ENCODE measurements at places on chromosomes 7 and 10.
A peak's percentile ranks its signal among the peaks of the same experiment; 100 is the strongest.

- DNase-seq = peak; percentile 30
Observed at GRCh38 chr7:3399858-3400257, 98.8 kb downstream of the SDK1 start.

DNA sequence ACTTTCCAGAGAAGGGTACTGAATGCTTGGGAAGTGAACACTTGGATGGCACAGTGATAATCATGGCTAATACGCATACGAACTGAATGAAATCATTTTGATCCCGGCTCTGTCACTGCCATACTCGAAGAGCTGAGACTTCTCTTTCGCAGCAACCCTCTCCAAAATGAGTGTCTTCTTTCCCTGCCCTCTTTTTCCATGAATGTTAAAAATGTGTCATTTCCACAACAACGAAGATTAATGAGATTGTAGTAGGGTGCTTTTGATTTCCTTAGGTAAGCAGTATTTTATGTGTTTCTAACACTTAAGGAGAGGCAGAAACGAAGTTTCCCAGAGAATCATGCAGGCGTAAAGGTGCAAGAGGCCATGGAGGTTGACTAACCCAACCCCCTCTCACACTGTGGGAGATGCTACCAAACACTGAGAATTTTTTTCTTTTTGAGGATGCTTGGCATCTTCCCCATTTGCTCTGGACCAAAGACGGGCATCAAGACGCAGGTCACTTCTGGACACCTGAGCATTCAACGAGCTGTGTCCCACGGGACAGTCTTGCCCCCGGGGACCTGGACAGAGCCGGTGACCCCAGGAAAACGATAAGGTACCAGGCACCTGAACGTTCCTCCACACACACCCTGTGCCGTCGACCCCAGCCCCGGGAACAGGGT lies 823 bp downstream of the COPG2 start:
- no peak for DNase-seq

GRCh38 chr7:73746378-73746777 lies 7.8 kb upstream of the ABHD11 start:
- no peak for DNase-seq

GRCh38 chr10:119750391-119751230 lies 24.8 kb downstream of the INPP5F start:
- DNase-seq = peak; percentile 4

GRCh38 chr7:47100148-47100816 lies 481.6 kb downstream of the TNS3 start:
- no peak for DNase-seq

- DNase-seq = no peak
Observed at GRCh38 chr10:33676606-33677339, 342.3 kb upstream of the NRP1 start.

GRCh38 chr10:121081306-121081705 lies 230.1 kb downstream of the WDR11 start:
- no peak for DNase-seq

DNA sequence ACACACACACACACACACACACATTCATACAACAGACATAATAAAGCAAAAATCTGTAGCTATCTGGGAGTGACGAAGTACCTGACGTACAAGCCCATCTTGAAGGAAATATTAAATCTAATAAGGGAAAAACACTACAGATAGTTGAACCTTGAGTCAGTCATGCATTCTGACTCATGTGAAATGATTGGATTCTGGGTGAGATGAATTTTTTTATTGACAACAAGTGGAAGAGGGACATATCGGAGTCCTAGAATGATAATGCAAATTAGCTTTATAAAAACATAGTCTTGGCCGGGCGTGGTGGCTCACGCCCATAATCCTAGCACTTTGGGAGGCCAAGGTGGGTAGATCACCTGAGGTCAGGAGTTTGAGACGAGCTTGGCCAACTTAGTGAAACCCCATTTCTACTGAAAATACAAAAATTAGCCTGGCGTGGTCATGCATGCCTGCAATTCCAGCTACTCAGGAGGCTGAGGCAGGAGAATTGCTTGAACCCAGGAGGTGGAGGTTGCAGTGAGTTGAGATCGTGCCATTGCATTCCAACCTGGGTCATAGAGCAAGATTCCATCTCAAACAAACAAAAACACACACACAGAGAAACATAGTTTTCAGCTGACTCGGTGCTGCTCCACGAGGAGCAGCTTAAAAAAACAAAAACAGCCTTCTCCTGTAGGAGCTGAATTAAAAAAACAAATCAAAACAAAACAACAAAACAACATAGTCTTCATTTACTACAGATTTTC lies 154.4 kb upstream of the MKLN1 start:
- DNase-seq = no peak

GRCh38 chr7:107039199-107039900 lies 5.2 kb upstream of the PRKAR2B start:
- DNase-seq = no peak

- no peak for DNase-seq
Observed at GRCh38 chr7:40525764-40526163, 391.0 kb downstream of the SUGCT start.

- DNase-seq = no peak
Observed at GRCh38 chr10:120689777-120690529, 161.2 kb upstream of the WDR11 start.

GRCh38 chr7:50858528-50859245 lies 76.0 kb upstream of the GRB10 start:
- no peak for DNase-seq

DNA sequence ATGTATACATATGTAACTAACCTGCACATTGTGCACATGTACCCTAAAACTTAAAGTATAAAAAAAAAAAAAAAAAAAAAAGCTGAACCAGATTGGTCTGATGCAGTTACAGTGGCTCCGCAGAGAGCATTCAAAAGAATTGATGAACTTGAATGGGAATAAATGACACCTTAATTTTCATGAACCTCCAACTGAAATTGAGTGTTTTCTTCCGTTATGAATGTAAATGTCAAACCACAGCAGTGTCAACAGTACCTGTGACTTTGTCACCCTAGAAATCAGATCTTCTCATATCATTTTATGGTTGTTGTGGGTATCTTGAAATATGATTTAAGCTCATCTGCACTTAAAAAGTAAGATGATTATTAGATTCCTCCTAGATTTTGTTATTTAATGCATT lies 32.7 kb upstream of the SRGN start:
- no peak for DNase-seq

DNA sequence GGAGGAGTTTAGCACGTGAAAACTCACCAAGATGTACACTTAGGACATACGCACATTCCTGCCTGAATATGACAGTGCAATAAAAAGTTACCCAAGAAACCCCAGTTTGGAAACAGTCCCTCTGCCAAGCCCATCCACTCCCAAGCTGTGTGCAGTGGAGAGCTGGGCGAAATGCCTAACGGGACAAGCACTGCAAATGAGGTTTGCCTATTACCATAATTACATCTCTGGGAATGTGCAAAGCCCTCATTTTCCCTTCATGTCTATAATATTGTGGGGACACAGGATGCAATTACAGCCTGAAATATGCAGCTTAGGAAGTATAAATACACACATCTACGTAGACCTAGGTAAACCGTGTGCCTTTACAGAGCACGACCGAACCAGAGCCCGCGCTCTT lies 117.5 kb downstream of the PLXNA4 start:
- no peak for DNase-seq

DNA sequence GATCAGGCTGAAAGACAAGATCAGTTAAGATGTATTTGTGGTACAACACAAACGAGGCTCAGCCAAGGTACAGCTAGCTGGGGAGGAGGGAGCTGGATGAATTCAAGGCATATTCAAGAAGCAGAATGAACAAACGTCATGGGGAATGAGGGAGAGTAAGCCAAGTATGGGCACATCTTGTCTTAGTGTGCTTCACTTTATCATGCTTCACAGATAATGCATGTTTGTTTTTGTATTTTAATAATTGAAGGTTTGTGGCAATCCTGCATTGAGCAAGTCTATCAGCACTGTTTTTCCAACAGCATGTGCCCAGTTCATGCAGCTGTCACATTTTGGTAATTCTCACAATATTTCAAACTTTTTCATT lies 135.4 kb downstream of the HIBADH start:
- DNase-seq = no peak

GRCh38 chr7:125491137-125491536 lies 561.5 kb upstream of the POT1 start:
- no peak for DNase-seq

DNA sequence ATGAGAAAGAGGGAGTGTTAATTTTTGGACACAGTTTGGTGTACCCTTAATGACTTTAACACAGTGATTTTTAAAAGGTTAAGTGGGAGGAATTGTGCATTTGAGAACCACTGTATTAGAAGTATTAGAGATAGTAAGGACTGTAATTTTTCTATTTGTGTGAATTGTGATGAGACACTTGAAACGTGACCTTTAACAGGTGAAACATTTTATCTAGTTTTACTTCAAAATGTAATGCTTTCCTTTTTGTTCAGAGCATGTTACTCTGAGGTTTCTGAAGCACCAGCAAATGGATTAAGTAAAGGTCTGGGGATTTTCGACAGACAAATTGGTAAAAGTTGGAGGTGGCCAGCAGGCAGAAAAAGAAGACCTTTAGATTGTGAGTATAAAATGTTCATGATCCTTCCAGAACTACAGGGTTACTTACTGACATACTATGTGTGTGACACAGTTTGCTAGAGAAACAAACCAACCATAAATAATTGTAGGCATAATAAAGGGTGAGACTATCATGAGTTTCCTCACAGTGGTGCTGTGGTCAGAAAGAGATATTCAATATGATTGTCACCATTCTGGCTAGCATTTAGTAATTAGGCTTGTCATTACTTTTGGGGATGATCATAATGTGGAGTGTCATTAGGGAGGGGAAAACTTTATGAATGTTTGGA lies 26.1 kb downstream of the LCOR start:
- DNase-seq = no peak

DNA sequence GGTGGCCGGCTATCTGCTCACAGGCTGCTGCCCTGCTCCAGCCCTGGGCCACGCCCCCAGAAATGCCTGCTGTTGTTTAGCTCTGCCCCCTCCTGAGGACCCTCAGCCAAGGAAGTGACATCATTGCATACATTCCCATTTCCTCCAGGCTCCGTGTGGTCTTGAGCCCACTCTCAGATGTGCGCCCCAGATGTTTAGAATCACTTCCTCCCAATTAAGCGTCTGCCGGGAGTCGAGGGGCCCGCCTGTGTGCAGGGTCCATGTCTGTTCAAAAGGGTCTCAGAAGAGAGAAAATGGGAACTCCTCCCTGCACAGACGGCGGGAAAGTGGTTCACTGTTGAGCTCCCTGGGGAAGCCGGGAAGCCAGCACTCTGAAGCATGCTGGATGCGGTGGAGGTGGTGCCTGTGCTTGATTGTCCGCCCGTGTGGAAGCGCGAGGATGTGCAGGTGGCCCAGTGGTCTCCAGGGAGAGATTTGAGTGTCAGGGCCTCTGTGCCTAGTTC lies 116.9 kb upstream of the PPIF start:
- no peak for DNase-seq

DNA sequence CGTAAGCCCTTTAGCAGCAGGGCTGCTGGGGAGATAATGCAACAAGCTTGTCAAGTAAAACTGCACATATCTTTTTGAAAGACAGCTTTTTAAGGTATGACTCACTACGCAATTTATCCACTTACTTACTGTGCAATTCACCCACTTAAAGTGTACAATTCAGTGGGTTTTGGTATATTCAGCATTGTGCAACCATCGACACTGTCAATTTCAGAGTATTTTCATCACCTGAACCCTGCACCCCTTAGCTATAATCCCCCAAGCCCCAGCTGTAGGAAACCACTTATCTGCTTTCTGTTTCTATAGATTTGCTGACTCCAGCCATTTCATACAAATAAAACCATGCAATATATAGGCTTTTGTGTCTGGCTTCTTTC lies 168.0 kb downstream of the PTPN20 start:
- no peak for DNase-seq

GRCh38 chr7:2248984-2249694 lies 7.1 kb downstream of the NUDT1 start:
- no peak for DNase-seq

GRCh38 chr10:29648983-29649268 lies 14.2 kb upstream of the SVIL start:
- no peak for DNase-seq

DNA sequence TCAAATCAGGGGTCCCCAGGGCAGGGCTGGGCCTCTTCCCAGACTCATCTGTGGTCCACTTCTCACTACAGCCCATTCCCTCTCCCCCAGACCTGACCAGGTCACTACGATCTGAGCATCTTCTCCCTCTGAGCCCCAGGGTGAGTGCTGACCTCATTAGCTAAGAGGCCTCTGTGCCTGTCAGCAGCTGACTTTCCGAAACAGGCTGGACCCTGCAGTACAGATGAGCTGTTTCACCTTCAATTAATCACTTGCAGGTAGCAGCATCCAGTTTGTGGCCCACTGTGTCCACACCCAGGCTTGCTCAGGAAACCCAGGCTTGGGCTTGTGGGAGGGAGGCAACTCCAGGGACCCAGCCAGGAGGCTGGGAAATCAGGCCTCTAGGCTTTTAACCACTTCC lies 24.3 kb downstream of the SRRM3 start:
- DNase-seq = no peak

DNA sequence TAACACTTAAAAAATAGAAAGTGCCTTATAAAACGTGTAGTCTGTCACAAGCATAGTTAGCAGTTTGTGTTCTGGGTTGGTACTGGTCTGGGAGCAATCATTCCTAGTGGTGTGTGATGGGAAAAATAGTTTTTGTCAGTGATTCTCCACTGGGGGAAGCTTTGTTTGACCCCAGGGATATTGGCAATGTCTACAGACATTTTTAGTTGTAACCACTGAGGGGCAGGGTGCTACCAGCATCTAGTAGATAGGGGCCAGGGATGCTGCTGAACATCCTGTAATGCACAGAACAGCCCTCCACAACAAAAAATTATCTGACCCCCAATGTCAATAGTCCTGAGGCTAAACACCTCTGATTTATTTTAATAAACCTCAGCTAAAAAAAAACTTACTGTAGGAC lies 51.6 kb upstream of the CREB5 start:
- no peak for DNase-seq

DNA sequence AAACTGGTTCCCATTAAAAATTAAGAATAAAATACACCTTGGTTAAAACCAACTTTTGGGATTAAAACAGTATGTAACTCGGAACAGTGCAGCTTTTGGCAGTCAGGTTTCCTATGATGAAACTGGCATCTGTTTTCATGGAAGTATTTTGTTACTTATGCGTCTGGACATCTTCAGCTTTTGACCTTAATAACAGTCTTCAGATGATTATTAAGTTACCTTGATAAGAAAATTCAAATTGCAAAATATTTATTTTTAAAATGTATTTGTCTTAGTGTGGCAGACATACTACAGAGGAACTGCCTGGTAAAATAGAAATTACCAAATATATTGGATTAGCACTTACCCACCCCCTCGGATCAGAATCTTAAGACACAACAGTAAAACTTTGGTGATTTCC lies 100.0 kb downstream of the ITGB8 start:
- DNase-seq = no peak

All from NCI-H1930 (cell line).